ENCODE measurements at places on chromosomes 3 and 15.

DNA sequence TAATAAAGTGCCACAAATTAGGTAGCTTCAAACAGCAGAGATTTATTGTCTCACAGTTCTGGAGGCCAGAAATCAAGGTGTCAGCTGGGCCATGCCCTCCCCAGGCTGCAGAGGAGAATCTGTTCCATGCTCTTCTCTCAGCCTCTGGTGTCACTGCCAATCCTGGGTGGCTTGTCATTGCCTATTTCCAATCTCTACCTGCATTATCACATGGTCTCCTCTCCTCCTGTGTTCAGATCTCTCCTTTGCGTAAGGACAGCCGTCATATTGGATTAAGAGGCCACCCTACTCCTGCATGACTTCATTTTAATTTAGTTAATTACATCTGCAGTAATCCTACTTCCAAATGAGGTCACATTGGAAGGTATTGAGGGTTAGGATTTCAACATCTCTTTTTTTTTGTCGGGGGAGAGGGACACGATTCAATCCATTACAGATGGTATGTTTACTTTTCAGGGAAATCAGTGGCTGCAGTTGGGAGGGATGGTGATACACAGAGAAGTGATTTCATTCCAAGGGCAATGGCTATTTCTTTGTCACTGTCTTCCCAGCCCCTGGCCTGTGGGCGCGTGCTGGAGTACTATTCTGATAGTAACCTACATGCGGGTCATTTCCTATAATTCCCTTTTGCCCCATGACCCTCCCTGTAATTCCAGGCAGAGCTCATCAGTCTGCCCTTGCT is 169.4 kb downstream of the MINAR1 start:
- no peak for DNase-seq

GRCh38 chr3:61583890-61584875 is 22.8 kb downstream of the PTPRG start:
- no peak for DNase-seq

DNA sequence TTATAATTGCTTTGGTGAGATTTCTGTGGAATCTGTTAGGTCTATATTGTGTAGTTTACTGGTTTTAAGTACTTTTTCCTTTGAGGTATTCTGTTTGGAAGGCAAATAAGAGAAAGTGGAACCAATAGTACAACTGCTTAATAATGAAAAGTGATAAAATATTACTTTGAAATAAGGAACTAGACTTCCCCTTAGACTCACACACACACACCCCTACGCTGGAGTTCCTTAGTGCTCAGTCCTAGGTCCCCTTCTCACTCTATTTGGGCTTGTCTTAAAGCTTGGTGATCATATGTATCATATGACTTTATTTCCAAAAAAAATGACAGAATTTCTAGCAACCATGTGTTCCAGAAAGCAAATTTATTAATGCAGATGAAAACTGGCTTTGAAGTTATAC is 494.0 kb upstream of the TGFBR2 start:
- no peak for DNase-seq

DNA sequence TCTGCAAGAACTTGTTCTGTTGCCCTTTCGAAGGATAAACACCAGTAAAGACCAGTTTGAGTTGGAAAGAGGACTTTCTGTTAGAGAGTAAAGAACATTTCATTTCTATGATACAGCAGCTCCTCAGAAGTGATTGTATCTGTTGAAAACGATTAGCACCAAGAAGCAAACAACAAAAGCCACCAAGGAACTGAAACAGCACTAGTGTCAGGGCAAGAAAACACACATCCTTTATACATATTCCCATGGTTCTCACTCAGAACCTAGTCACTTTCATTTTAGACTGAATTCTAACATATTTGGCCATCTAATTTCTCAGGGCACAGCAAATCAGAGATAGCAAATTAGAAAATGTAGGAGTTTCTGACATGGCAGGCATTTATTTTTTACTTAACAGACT is 116.1 kb downstream of the ATP1B3 start:
- DNase-seq: no peak

DNA sequence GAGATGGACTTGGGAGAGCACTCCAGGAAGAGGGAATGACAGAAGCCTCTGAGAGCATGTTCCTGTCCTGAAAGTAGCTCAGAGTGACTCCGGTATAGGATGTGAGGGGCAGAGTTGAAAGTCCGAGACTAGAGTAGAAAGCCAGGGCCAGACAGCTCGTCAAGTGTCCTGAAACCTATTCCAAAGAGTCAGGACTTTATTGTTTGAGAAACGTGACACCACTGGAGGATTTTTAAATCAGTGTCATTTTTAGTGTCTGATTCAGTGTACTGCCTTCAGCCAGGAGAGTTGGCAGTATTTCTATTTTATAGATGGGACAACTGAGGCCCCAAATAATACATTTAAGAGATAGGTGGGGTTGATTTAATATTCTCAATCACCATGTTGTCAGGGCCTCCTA is 1.6 kb upstream of the RBMS3 start:
- no peak for DNase-seq
